ENCODE measurements at places on chromosomes 3 and 15.

GRCh38 chr3:52623234-52623792 is 62.4 kb downstream of the PBRM1 start:
- DNase-seq: no peak

DNA sequence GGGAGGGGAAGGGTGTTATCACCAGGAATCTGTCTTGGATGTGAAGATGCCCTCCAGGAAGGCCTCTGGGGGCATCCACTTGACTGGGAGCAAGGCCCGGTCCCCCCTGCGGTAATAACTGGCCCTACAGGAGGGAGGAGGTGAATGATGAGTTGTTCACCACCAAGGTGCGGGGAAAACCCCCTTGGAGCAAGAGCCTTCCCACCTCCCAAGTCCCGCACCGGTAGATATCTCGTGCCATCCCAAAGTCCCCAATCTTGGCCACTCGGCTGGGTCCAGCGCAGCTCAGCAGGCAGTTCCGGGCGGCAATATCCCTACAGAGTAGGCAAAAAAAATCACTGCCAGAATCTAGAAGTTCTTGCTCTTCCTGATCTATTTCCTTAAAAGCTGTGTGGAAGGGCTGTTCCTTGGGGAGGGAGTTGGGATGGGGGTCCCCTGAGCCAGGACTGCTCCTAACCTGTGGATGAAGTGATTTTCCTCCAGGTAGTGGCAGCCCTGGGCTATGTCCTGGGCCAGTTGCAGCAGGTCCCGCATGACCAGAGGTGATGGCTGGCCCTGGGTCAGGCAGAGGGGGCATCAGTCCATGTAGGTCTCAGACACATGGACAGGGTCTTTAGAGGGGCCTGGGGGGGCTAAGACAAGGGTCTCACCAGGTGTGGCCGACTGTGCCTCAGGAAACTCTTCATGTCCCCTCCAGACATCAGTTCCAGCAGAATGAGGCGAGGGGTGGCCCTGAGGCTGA is 8.7 kb downstream of the LTK start:
- DNase-seq: no peak

- peak; percentile 25 for DNase-seq
These were observed 163.8 kb upstream of the CMC1 start for GRCh38 chr3:28077572-28077971.

- no peak for DNase-seq
These were observed 6.2 kb upstream of the MEIS2 start for GRCh38 chr15:37106490-37107001.

- DNase-seq: no peak
These were observed at the start of gene TMIE for GRCh38 chr3:46701181-46701939. TSS of gene TMIE (plus strand) at chr3:46701392. CDS start at chr3:46701488, 96 bp downstream.

DNA sequence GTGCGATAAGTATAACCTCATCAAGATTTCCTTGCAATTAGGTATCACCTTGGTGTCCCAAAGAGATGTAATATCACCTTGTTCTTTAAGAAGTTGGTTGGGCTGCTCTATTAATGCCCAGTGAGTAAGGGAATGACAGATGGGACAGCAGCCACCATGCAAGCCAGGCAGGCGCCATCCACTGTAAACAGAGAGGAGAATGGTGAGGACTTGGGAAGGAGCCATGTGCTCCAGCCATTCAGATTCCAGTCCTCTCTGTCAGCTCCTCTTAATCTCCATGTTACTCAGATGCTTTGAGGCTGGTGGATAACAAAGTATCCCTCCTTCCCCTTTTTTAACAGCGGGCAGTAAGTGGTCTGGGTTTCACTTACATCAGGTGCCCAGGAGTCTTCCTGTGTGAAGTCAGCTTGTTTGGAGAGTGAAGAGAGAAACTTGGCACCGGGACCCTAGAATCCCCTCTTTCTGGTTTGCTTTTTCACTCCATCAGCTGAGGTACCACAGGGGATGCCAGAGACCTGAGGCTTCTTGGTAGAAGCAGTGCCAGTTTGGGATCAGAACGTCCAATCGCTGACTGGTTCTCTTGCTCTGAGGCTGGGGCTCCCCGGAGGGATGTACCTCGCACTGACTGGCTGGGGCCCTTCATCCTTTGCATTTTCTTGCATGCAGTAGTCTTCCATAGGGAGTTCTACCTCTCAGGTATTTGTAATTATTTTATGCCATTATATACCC is 29.5 kb downstream of the SLCO3A1 start:
- DNase-seq: no peak

GRCh38 chr15:94951538-94951937 is 720.2 kb downstream of the MCTP2 start:
- no peak for DNase-seq

DNA sequence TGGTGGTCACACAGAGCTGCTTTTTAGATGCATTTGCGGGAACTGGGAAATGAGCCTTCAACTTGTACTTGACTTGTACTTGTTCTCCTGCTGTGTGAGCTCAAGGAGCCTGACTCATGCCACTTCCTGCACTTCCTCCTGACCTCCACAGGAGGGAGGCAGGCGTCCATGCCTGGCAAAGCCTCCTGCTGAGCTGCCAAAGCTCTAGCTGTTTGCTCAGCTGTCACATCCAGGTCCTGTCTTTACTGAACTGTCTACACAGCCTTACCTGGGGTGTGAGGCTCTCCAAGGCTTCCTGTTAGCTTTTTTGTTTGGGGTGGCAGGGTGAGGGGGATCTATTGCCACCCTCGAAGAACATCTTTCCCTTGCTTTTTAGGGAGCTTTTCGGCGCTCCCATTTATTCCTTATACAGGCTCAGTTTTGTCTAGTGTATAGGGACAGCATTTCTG is 6.4 kb downstream of the THPO start:
- peak; percentile 91 for DNase-seq

DNA sequence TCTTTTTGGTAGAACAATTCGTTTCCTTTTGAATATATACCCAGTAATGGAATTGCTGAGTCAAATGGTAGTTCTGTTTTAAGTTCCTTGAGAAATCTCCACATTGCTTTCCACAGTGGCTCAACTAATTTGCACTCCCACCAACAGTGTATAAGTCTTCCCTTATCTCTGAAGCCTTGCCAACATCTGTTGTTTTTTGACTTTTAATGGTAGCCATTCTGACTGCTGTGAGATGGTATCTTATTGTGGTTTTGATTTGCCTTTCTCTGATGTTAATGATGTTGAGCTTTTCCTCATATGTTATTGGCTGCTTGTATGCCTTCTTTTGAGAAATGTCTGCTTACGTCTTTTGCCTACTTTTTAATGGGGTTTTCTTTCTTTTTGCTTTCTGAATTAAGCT is 270.6 kb upstream of the MEIS2 start:
- DNase-seq: no peak

DNA sequence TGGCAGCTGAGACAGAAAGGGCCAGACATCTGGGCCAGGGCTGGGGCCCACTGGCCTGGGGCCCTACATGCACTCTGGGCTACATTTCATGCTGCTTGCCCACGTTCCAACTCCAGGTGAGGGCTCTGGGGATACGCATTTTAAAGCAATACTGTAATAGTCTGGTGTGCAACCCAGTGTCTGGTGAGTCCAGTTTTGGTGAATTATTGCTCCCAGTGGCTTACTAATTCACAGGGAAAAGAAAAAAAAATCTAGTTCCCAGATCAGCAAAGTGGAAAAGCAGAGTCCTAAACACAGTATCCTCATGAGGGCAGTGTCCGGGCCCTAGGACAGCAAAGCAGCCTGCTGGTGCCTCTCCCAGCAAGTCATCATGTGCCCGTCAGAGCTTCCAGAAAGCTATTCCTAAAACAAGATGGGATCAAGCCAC is 82.4 kb downstream of the CCNL1 start:
- DNase-seq: no peak

- DNase-seq: peak; percentile 69
These were observed 8.6 kb upstream of the STX19 start for GRCh38 chr3:94036909-94037507.

GRCh38 chr15:70569714-70570231 is 193.6 kb downstream of the UACA start:
- DNase-seq: peak; percentile 63

- no peak for DNase-seq
These were observed 441.1 kb upstream of the DPH6 start for GRCh38 chr15:35987056-35987455.

DNA sequence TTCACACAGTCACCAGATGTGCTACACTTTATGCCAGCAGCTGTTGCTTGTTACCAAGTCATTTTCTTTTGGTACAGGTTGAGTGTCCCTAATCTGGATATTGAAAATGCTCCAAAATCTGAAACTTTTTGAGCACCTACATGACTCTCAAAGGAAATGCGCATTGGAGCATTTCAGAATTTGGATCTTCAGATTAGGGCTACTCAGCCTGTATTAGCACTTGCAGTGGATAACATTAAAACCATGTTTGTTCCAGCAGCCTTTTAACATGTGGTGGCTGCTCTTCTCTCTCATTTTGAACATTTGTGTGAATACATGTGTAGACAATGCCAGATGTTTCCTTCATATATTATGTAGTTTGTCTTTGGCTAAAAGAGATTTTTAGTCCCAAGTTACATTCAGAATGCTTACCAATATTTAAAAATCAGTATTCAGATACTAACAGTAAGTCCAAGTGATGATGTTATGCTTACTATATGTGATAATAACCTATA is 230.9 kb upstream of the UBE2E1 start:
- DNase-seq: no peak

- no peak for DNase-seq
These were observed 829 bp downstream of the SELENOT start for GRCh38 chr3:150603980-150604319.

DNA sequence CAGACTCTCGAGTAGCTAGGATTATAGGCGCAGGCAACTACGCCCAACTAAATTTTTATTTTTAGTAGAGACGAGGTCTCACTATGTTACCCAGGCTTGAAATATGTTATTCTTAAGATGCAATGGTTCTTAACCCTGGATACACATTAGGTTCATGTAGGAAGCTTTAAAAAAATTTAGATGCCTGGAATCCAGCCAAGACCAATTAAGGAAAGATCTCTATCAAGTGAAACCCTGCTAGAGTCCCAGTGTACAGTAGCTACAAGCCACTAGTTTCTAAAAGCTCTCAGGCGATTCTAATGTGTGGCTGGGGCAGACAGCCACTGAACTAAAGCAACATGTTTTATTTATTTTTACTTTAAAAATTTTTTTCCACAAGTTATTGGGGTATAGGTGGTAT is 33.2 kb downstream of the TRIM69 start:
- no peak for DNase-seq

DNA sequence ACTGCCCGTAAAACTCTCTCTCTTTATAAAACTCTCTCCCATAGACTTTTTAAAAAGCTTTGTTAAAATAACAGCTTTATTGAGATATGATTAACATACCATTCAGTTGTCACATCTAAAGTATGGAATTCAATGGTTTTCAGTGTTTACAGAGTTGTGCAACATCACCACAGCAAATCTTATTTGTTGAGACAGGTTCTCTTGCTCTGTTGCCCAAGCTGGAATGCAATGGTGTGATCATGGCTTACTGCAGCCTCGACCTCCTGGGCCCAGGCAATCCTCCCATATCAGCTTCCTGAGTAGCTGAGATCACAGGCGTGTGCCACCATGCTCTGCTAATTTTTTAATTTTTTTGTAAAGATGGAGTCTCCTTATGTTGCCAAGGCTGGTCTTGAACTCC is 35.9 kb upstream of the TRAK1 start:
- peak; percentile 97 for DNase-seq

- DNase-seq: no peak
These were observed 140.2 kb downstream of the TPRA1 start for GRCh38 chr3:127450331-127450730.

DNA sequence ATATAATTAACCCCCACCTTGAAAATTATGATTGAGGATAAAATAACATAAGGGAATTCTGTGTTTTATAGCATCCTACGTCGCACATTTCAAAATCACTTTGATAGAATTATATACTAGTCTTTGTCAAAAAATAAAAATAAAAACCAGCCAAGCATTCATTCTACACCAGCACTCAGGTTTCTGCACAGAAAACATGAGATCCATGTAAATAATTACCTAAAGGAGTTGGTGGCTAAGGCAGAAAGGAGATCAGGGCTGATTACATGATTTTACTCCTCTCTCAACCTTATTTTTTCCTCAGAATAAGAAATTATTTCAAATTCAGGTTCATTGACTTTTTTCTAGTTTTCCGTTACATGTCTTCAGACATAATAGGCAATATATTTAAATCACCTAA is 194.5 kb downstream of the PLCH1 start:
- DNase-seq: no peak

- DNase-seq: peak; percentile 11
These were observed 100.2 kb upstream of the TLE3 start for GRCh38 chr15:70197945-70198361.

DNA sequence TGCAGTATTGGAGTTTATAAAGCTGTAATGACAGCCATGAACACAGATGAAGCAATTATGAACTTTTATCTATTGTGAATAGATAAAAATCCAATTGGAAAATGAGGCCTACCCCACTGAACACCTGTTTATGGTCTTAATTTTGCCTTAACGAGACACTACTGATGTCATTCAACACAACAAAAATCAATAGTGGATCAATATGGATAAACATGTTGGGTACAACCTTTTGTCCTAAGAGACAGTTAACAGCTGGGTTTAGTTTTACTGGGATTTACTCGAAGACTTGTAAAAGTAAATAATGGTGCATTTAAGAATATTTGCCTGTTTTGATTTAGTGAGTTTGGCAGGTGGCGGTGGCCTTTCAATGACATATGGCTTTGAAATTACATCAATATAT is 217.8 kb downstream of the NR1D2 start:
- no peak for DNase-seq

DNA sequence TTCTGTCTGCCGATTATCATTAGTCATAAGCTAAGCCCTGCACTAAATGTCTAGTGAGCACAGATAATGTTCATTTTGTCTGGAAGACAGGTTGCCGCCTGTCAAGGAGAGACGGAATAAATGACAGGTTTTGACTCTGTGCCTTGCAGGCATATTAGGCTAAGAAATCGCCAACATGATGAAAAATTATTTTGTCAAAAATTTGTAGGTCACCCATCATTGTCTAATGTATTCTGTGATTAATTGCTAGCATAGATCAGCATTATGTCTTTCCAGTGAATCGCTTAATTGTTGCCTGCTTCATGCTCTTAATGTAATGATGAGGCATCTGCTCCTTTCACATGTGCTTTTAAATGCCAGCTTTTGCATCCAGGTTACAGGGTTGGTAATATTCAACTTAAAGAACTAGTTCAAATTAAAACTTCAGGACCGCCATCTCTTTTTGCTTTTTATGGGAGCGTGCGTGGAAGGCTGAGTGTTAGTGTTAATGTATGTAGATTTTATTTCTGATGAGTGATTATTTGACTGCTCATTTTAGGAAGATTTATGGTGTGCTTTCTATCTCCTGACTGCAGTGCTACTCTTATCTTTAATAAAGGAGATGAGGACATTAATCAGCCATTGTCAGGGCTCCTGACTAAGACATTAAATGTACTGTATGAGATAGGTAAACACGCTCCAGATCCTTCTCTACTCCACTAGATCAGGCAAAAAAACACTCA is 120.8 kb upstream of the MEIS2 start:
- no peak for DNase-seq

Data from iris pigment epithelial cell (primary cell).